ENCODE measurements at places on chromosomes 12 and 14. TPM values are rescaled to one million over a fixed set of nuclear protein-coding genes. Genes with fewer than 3 reads are reported as not detected.

Gene OR4E2
- total RNA-seq = not detected

Gene HSPB8
- 20.2 TPM for total RNA-seq

Gene KCNJ8
- total RNA-seq = 29.6 TPM

Gene IRAK3
- total RNA-seq = 87.4 TPM

Gene ARHGAP9
- 25.8 TPM for total RNA-seq

Gene IL23A
- total RNA-seq = not detected

Gene PPP2R5C
- 127 TPM for total RNA-seq

Gene LRP1-AS
- total RNA-seq = not detected

Gene GUCY2C
- total RNA-seq = not detected

Gene DDX54
- total RNA-seq = 27.7 TPM

Gene SIX4
- 2.9 TPM for total RNA-seq

Gene B4GALNT1
- 0.66 TPM for total RNA-seq

Gene SLC17A8
- total RNA-seq = 0.17 TPM

Gene C14orf39
- total RNA-seq = 3.7 TPM

Gene MEG3
- total RNA-seq = 60.8 TPM

Gene KRT71
- total RNA-seq = not detected

Gene MANSC1
- 8.4 TPM for total RNA-seq

Gene WIF1
- not detected for total RNA-seq

Gene KLHL33
- total RNA-seq = 1.1 TPM

Gene NOS1
- not detected for total RNA-seq

Gene PTPRB
- total RNA-seq = 20.2 TPM

Gene RAD51B
- total RNA-seq = 15.7 TPM

Gene ITGB7
- total RNA-seq = 2.6 TPM

Gene TAS2R42
- not detected for total RNA-seq

Gene CMA1
- 2.2 TPM for total RNA-seq

Gene ZNF839
- total RNA-seq = 8.0 TPM

Gene TAS2R19
- total RNA-seq = 8.8 TPM

Gene BIN2
- 2.3 TPM for total RNA-seq
